ENCODE measurements at places on chromosomes 1 and 21.

GRCh38 chr1:25111706-25112105, 120.6 kb downstream of the SYF2 start:
- DNase-seq, result no peak

DNA sequence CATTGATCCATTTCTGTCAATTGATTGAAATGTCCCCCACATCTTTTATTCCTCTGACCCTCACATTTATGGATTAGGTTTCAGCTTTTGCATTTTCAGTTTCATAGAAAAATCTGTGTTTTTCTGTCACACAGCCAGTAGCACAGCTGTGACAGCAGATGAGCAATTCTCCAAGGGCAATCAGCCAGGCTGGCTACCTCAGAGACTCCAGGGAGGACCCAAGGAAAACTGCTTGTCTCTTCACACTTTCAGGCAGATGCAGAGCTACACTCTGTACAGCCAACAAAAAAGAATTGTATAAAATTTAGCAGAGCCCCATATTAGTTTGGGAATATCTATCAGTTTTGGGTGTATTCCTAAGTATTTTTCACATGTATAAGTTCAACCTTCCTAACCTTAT, 257.2 kb downstream of the LRRC7 start:
- no peak for DNase-seq

DNA sequence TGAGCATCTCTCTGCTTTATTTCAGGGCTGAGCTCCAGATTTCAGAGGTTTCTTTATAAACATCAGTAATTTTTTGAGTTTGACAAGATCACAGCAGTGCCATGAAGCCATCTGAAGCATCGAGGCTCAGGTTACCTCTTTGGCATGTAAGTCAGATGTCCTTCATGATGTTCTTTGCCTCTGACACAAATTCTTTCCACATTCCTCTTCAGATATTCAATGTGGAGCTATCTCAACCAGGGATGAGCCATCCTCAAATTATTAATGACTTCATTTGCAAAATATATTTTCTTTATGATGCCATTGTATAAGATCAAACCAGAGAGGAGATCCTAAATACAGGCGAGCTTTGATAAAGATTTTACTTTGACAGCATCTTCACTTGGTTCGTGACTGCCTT, 256.7 kb downstream of the COL11A1 start:
- no peak for DNase-seq

GRCh38 chr1:1373051-1373814, 1.8 kb downstream of the AURKAIP1 start:
- DNase-seq, result no peak

GRCh38 chr1:58312461-58312860, 234.1 kb downstream of the OMA1 start:
- no peak for DNase-seq

GRCh38 chr1:160066829-160067745, 2.9 kb downstream of the KCNJ10 start:
- DNase-seq, result no peak

DNA sequence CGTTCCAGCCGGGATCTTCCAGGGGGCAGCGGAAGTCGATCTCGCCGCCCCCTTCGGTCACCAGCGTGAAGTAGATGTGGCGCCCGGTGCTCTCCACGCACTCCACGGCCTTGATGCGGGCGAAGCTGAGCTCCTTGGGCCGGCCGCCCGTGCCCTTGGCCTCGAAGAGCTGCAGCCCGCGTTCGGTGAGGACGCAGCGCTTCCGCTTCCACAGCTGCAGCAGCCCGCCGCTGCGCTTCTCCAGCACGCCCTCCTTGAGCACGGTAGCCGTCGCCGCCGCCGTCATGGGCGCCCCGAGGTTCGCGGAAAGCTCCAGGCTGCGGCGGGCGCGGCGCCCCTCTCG, 516 bp downstream of the PHLDA3 start:
- peak; percentile 44 for DNase-seq

DNA sequence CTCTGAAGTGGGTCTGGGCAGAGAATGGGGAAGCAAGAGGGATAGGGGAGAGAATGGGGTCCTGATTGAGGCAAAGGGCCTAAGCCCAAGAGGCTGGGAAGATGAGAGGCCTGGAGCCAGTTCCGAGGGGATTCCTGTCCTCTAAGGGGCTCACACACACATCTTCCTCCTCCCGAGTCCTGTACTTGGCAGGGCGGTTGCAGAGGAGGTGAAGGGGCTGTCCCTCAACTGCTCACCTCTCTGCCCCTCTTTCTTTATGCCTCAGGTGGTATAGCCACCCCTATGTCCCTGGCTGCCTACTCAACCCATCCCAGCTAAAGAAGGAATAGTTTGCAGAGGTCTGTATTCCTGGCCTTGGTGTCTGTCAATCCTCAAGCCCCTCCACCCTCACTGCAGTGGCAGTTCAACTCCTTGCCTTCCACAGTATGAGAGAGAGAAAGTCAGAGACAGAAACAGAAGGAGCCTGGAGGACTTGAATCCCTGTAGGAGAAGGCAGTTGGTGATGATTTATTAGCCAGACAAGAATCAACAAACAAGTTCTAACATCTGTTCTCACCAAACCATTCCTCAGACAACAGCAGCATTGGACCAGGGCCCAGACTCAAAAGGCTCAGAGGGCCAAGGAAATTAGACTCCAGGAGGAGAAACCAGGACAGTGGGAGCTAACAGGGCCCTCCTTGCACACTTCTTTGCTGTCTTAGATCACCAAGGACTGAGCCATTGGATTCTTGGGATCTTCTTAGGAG, 10.7 kb downstream of the SH2D2A start:
- DNase-seq, result no peak

DNA sequence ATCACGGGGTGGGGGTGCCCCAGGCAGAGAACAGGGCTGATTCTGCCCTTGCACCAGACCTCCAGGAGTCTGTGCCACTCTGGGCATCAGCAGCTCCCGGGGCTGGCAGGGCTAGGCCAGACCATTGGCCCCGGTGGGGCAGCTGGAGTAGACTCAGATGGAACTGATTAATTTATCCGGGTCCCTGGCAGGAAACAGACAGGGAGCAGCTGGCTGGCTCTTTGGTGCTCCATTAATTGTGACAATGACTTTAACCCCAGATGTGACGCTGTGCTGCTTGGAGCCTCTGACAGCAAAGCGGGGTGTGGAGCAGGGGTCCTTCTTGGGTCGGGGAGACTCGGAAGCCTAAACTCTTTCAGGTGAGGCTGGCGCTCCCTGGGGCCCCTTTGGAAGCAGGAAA, 9.5 kb downstream of the EPHA8 start:
- no peak for DNase-seq

GRCh38 chr1:34190692-34191091, 14.0 kb downstream of the C1orf94 start:
- DNase-seq, result no peak

- no peak for DNase-seq
Measured at GRCh38 chr1:21689661-21690372, 20.7 kb upstream of the RAP1GAP start.

DNA sequence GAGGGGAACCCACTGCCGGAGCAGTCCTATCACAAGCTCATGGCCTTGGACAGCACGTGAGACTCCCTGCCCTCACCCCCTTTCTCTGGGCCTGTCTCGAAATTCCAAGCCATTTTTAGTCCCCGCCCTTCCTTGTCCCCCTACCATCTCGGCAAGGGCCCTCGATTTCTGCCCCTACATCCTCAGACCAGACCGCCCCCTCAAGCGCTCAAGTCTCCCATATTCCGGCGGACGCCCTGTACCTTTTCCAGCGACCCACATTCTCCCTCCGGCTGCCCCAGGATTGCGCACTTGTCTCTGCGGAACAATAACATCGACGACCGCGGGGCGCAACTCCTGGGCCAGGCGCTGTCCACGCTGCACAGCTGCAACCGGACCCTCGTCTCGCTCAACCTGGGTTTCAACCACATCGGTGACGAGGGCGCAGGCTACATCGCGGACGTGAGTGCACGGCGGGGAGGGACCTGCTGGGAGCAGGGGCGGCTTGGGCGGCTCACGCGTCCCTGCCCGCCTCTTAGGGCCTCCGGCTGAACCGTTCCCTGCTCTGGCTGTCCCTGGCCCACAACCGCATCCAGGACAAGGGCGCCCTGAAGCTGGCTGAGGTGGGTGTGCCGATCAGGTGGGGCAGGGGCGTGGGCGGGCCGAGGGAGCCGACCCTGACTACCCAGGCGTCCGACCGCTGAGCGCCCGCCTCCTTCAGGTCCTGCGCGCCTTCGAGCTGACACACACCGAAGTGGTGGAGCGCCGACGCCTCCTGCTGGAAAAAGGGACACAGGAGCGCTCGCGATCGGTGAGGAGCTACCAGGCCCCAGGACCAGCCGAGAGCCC, 7.0 kb downstream of the LRRC71 start:
- DNase-seq, result no peak

- no peak for DNase-seq
Measured at GRCh38 chr21:41250519-41250918, 66.1 kb upstream of the FAM3B start.

GRCh38 chr1:198950036-198950435, 311.2 kb downstream of the PTPRC start:
- DNase-seq, result no peak

DNA sequence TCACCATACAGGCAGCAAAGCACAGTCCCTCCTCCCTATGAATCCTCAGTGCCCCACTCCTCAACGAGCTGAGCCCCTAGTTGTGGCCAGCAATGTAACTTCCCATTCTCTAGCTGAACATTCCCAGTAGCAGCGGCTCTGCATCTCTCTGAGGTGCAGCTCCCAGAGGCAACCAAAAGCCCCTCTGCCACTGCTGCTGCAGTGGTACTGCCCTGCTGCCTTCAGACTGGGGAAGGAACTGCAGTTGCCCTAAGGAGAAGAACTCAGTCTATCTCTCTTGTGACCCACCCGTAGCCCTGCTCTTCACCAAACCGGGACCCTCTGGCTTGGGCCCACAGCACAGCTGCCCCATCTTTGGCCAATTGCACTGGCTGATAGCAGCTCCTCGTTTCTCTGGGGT, 31.6 kb downstream of the PYHIN1 start:
- no peak for DNase-seq

DNA sequence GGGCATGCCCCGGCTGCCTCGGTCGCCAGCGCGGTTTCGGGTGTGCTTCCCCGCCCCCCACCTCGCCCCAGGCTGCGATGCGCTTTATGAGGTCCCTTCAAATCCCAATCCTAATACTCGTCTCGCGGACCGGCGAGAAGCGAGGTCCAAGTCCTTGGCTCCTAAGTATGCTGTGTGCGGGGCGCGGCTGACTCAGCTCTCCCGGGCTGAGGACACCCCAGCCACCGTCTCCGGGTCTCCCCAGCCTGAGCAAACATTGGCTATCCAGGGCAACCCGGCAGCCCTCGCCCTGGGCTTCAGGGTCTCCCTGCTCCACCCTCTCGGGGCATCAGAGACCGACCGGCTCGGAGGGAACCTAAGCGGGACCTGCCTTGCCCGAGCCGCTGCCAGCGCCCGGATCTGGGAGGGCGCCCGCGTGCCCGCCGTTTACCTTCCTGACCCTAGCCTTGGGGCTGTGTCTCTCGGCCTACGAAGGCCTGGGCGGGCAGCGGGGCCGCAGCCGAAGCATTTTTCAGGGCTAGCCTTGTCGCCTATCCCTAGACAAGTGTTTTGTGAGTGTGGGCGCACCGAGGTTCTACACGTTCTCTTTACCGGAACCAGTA, 1.2 kb downstream of the ITPKB start:
- peak; percentile 53 for DNase-seq

DNA sequence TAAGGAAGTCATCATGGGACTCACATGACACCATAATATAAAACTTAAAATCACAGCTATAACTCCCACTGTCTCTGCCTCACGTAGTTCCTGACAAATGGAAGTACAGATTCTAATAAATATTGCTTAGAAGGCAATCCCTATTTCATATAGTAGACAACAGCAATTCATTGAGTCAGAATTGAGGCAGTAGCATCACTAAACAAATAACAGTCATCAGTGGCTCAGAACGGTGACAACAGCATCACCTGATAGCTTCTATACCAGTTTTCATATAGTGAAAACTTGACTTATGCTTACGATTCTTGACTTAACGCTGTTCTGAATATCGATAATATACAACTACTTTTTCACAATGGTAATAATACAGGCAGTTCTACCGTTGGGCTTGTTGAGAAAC, 12.0 kb downstream of the TARBP1 start:
- no peak for DNase-seq

GRCh38 chr1:92879316-92879968, 47.6 kb downstream of the RPL5 start:
- no peak for DNase-seq

GRCh38 chr21:32423320-32424190, 11.0 kb downstream of the EVA1C start:
- no peak for DNase-seq

GRCh38 chr1:206793620-206794019, 21.3 kb upstream of the IL10 start:
- no peak for DNase-seq

DNA sequence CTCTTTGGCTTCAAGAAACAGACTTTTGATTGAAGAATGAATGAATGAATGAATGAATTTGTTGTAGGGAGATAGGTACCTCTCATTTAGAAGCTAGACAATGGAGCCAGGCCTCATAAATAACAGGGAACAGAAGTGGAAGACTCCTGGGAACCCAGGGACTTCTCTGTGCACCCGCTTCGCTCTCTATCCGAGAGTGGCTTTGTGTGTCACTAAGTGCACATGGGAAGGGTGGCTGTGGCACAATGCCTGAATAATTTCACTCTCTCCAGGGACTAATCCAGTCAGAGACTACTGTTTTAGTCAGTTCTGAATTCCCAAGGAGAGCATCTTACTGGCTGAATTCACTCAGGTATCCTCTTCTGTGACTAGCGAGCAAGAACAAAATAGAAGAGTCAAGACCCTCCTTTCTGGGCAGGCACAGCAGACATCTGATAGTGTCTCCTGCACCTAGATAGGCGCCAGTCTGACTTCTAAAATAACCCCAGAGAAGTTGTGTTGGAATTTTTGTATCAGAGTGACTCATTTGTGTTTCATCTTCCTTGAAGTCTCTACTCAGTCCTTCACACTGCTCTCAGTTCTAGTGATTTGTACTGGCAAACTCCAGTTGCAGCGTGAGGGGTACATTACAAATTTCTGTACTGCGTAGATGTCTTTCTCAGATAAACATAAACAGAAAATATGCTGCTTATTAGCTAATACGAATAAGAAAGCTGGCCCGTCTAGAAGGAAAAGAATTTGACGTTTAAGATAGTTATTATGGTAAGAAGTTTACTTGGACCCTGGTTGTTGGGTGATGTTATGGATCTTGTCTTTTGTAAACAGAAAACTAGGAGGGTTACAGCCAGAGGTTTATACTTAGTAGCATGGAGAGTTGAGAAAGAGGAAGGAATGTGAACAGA, 34.0 kb downstream of the BACH1 start:
- no peak for DNase-seq

- no peak for DNase-seq
Measured at GRCh38 chr1:153190373-153190772, 12.9 kb upstream of the LELP1 start.

GRCh38 chr1:233662575-233663304, 48.8 kb downstream of the KCNK1 start:
- no peak for DNase-seq

DNA sequence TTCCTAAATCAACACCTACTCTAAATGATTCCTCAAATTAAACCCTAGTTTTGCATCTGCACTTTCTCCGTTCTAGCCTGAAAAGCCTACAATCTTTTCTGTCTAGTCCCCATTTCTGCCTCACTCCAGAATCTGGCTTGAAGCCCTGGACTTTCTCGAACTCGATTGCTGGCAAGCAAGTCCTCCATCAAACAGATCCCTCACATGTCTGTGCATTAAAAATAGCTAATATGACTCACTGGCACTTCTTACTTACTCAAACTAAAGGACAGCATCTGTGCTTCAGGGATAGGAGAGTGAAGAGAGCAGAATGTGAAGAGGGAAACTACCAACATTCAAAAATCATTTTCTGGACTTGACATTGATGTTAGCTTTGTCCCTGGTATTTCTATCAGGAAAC, 51.8 kb upstream of the CXADR start:
- DNase-seq, result peak; percentile 33
